GM10248 (cell line): ENCODE measurements at places on chromosomes 12 and 14.

GRCh38 chr14:92649934-92650545, 98.4 kb downstream of the LGMN start:
- no peak for DNase-seq

GRCh38 chr12:71162832-71163763, 5.3 kb upstream of the TSPAN8 start:
- no peak for DNase-seq

GRCh38 chr14:57275023-57275664, 6.4 kb downstream of the AP5M1 start:
- DNase-seq = no peak

GRCh38 chr14:97960436-97960835, 1163.3 kb downstream of the VRK1 start:
- no peak for DNase-seq

GRCh38 chr12:6866920-6867412, 365 bp upstream of the TPI1 start:
- DNase-seq = no peak

GRCh38 chr14:64400829-64401459, 12.8 kb downstream of the MTHFD1 start:
- DNase-seq = no peak

DNA sequence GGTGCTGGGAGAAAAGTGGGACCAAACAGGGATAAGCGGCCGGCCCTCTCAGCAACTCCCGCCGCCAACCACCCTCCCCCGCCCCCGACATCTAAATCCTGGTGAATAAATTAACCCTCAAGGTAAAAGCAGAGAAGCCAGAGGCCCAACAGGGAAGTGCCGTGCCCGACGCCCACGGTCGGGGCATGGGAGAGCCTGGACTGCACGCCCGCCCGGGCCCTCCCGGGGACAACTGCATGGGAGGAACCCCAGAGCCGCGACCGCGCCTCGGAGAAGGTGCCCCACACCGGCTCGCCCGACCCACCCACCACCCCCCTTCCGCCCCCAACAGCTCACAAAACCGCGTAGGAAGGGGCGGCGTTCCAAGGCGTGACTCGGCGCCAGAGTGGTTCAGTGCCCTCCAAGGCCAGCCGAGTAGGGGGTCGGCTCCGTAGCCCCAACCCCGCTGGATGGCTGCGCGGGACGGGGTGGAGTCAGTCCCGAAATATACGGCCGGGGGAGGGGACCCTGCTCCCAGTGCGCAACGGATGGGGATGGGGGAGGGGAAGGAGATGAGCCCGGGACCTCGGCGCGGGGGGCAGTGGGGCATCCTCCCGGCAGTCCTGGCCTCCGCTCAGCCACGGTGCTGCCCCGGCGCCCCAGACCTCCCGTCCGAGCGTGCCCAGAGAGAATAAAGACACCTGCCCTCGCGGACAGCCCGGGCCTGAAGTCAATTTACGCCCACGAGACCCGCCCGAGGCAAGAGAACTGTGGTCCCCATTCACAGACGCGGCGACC, 732 bp downstream of the SLC25A29 start:
- DNase-seq = no peak

DNA sequence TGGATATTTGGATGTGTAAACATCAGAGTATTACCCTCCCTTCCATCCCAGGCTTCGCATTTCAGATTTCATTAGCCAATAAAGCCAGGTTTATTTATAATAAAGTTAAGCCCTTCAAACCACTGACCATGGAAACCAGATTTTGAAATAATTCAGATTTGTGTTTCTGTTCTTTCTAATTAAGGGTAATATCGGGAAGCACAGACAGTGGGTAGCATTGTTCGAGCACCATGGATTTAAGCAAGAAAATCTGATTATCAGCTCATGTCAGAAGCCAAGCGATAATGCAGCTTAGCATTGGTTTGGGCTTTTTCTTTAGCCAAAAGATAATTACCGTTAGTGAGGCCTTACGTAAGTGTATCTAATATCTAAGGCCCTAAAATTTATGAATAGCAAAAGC, 116.1 kb downstream of the C12orf42 start:
- no peak for DNase-seq
